CD4-positive, alpha-beta T cell treated with Interleukin-2 at 100 ng/mL for 4 hours (primary cell): ENCODE measurements at places on chromosomes 2 and 18.

DNA sequence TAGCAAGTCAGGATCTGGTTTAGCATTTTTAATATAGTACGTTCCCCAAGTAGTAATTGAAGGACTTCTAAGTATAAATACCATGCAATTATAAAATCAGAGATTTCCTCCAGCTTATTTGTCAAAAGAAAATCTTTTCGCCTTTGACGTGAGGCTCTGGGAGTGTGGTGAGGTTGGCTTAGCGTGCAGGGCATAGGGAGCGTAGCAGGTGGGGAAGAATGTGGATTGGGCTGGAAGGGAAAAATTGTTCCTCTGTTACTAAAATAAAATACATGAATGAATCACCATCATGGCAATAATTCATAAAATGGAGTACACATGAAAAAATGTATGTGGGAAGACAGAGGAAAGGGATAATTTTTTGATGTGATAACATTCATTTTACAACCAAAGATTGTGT is 5.4 kb upstream of the IL1RL2 start:
- no peak for DNase-seq

DNA sequence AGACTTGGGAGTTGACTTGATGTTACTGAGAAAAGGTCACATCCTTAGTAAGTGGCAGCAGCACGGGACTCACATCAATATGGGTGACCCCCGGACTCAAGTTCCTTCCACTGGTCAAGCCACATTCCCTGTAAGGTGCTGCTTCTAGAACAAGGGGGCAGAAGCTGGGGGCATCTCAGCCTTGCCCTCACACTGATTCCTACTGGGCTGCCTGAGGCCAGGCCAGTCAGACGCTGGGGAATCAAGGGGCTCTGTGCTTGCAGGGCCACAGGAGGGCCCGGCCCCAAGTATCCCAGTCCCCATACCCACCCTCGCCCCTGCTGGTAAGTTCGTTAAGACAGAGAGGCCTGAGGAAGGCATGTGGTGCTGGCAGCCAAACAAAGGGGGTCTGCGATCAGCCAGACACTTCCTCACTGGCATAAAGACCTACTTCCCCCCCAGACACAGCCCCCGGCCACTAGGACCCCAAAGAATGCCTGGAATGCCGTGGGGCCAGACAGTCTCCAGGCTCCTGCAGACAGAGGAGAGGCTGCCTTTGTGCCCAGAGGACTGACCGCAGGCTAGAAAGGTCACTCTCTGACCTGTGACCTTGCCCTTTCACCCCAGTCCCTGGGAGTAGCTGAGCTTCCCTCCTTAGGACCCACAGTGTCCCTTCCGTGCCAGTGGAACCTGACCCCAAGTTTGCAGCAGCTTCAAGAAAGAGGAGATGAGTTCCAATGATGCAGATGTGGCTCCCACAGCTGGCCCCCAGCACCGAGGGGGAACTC is 83.6 kb downstream of the HS1BP3 start:
- DNase-seq = no peak

DNA sequence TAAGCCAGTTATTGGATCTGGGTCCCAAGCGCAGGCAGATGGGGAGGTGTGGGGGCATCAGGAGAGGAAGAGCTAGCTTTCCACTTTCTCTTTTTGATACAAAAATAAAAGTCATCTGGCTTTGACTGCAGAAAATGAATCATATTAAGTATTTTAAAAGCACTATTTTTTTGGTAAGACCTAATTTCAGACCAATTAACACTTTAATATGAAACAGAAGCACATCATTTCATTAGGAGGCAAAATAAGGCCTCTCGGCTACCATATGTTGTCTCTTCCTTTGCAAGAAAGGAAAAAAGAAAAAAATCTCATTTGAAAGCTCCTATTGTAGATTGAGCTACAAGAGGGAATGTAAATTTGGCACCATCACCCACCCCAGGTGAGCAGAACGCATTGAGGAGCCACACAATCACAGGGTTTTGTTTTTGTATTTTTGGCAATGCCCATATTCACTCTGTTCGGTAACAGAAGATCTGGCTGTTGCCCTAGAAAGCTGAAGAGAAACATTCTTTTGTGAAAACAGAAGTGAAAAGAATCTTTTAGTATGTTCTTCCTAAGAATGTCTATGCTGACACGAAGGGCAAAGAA is 390.7 kb upstream of the ETAA1 start:
- no peak for DNase-seq

- DNase-seq = no peak
These were observed 512.5 kb downstream of the RNF144A start for GRCh38 chr2:7429733-7430132.

- no peak for DNase-seq
These were observed at the start of gene BOK for GRCh38 chr2:241558532-241559322. BOK (plus strand) TSS chr2:241558745; CDS start chr2:241559484, 739 bp downstream.

DNA sequence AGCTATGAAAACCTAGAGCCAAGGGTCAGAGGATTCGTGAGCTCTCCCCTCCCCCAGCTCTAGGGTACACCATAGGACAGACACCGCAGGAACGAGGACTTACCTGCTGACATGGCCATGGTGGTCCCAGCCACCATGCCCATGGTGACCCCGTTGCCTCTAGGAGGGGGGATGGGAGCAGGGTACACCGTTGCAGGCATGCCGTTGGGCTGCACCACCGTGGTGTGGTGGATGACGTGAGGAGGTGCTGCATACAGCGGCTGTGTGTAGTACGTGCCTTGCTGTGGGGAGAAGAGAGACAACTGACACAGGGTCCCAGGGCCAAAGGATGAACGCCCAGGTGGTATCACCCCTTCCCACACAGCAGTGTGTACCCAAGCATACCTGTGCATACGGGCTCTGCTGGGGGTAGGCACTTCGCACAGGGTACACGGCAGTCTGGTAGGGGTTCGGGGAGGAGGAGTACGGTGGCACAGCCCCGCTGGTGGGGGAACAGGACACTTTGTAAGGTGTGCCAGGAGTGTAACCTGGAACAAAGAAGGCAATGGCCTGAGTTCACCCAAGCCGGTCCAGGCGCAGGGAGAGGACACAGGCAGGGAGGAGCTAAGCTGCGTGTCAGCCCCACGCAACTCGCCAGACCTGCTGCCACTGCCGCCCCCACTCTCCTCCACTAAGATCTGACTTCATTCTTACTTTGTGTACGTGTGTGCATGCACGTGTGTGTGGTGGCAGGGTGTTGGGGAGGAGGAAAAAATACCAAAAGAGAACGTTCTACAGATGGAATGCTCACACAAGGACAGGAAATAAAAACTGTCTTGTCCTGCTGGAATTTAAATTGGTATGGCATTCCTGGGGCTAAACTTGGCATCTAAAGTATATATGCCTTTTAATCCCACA is 37.8 kb downstream of the FAM168B start:
- DNase-seq = no peak

DNA sequence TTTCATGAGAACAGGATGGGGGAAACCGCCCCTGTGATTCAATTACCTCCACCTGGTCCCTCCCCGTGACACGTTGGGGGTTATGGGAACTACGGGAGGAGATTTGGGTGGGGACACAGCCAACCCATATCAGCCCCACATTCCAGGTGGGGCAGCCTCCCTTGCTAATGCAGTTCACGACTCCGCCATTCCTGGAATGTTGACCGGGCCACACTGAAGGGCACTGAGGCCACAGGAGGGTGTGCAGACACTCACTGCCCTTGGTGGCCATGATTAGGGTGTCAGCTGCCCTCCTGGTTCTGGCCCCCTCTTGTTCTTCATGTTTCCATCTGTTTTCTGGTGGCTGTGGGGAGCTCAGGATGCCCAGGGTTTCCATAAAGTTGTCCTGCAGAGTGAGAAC is 176.3 kb downstream of the TWIST2 start:
- no peak for DNase-seq

- DNase-seq = no peak
These were observed 18.7 kb upstream of the COLEC12 start for GRCh38 chr18:519019-519879.

DNA sequence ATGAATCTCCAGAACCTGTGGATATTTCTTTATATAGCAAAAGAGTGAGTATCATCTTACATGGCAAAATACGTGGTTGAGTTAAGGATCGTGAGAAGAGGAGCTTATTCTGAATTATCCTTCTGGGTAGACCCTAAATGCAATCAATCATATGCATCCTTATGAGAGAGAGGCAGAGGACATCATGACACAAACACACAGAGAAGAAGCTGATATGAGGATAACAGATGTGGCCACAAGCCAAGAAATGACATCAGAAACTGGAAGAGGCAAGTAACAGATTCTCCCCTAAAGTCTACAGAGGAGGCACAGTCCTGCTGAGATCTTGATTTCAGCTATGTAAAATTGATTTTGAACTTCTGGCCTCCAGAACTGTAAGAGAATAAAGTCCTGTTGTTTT is 730.2 kb upstream of the ZNF804A start:
- no peak for DNase-seq

- DNase-seq = no peak
These were observed 68.6 kb downstream of the DHRS9 start for GRCh38 chr2:169137924-169138323.

GRCh38 chr2:138430181-138430580 is 71.4 kb upstream of the SPOPL start:
- DNase-seq = no peak

GRCh38 chr18:42931491-42931890 is 184.0 kb downstream of the RIT2 start:
- DNase-seq = no peak

- DNase-seq = peak; percentile 69
These were observed 92.5 kb downstream of the ZFP36L2 start for GRCh38 chr2:43133708-43134570.

DNA sequence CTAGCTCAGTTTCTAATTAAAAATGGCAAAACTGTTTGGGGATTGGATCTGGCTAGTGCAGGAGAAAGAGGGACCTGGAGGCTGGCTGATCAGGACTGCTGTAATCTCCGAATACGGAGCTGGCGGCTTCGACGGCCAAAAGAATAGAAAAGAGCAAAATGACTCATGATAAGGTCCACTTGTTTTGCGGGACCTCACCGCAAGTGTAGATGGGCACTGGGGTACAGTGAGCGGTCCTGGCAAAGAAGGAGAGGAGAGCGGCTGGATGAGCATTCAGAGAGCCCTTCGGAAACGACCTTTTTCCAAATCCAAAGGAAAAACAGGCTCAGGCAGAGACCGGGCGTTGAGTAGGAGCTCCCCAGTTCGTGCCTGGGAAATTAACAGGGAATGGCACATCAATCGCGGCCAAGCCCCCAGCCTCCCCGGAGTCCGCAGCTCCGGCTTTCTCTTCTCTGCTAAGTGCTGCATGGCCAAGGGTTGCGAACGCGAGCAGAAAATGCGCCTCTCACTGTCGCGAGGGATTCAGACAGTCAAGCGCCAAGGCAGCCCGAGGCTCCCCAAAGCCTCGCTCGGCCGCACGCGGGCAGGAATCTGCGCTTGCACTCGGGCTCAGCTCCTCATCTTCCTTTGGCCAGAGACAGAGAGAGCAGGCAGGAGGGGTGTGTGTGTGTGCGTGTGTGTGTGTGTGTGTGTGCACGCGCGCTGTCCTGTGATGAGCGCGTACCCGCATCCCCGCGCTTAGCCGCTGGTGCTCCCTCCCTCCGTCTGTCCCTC is 1.8 kb downstream of the DCC start:
- DNase-seq = no peak

- no peak for DNase-seq
These were observed 583.3 kb downstream of the SATB2 start for GRCh38 chr2:198874472-198874858.

- DNase-seq = no peak
These were observed 104.7 kb upstream of the FAM117B start for GRCh38 chr2:202530038-202530437.

GRCh38 chr2:43469094-43469493 is 126.7 kb downstream of the THADA start:
- no peak for DNase-seq

DNA sequence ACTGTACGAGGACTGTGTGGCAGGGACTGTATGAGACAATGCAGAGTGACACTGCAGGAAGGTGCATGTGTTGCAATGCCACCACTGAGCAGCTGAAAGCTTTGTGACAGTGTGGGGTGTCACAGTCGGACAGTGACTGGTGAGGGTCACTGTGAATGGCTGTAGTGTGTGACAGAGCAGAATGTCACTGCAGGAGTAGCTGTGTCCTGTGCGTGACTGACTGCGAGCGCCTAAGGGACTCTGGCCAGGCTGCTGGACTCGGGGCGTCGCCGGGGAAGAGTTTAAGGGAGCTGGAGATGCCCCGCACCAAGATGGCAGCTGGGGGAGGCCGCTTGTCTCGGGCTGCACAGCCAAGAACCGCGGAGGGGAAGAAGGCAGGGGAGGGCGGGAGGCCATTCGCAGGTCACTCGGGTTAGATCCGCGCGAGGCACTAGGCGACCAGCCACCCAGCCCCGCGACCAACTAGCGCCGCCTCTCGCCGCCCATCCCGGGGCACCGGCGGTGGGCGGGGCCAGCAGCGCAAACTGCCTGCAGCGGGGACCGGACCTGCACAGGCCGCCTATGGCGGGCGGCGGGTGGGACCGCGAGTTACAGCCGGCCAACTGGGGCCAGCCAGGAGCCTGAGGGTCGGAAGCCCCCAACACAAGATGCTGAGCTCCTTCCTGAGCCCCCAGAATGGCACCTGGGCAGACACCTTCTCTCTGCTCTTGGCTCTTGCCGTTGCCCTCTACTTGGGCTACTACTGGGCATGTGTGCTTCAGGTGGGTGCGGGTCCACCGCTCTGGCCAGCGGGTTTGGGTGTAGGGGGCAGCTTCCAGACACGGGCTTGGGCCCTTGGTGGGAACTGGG is at the start of gene ABHD1:
Gene ABHD1, plus strand, starts transcription at position 514 of the 849 bp plus-strand sequence. Its CDS starts 134 bp downstream, at position 648.
- DNase-seq = peak; percentile 60

GRCh38 chr2:235544689-235544969 is 50.8 kb downstream of the AGAP1 start:
- DNase-seq = no peak

GRCh38 chr2:234258562-234259141 is 208.2 kb downstream of the SPP2 start:
- DNase-seq = no peak

DNA sequence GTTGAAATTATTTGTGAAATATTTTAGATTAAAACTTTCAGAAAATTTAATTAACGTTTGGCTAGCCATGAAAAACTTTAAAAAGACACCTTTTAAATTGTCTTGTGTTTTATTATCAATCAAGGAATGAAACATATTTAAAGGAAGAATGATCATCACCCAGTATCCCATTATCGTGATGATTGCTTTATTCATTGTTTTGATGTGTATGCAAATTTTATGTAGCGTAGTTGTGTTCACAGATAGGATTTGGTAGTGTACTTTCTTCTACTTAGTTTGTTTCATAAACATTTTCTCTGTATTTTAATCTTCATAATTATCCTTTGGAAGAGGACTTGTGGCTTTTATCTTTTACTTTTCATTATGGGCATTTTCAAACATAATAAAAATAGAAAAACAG is 7.8 kb downstream of the GRHL1 start:
- DNase-seq = no peak
